ENCODE measurements at places on chromosomes 7 and 10.

- DNase-seq, result no peak
These were observed 325.9 kb upstream of the SEMA3D start for GRCh38 chr7:85512790-85513189.

- peak; percentile 77 for DNase-seq
These were observed 678.0 kb upstream of the KCND2 start for GRCh38 chr7:119594956-119595355.

DNA sequence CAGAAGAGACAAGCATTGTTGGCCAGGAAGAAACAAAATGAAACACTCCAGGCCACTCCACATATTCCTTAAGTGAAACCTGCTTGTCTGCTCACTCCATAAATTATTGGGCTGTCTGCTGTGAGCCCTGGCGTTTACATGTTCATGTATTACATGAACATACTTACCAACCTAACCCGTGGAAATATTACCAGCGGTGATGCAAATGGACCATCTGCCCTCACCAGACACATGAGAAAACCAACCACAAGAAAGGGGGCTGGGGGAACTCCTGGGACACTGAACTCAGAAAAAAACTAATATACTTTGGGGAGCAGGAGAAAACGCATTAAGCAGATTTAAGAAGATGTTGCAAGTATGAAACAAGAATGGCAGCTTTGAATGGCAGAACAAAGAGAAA, 731.2 kb upstream of the IGFBP3 start:
- DNase-seq, result no peak

DNA sequence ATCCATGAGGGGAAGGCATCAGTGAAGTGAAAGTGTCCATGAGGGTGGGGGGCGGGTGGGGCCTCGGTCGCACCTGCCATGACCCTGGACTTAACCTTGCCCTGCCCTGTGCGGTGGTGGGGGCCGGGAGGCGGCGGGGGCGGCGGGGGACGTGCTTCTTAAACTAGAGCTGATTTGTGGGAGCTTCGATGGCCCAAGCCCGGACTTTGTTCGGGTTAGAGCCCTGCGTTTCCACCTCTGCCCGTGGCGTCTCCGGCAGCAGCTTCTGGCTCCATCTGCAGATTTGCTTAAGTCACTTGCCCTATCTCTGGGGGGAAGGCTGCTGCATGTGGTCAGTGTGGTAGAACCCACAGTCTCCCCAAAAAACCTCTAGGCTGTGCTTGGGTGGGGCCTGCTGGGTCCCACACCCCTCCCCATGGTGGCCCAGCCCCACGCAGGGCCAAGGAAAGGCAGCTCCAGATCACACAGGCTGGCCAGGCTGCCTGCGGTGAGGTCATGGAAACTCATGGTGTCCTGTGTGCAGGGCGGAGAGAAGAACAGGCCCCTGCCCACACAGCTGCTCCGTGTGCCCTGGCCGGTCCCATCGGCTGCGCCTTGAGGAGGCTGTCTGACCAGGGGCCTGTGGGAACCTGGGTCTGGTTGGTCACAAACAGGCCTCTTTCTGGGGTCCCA, 93.2 kb downstream of the INPP5A start:
- no peak for DNase-seq

DNA sequence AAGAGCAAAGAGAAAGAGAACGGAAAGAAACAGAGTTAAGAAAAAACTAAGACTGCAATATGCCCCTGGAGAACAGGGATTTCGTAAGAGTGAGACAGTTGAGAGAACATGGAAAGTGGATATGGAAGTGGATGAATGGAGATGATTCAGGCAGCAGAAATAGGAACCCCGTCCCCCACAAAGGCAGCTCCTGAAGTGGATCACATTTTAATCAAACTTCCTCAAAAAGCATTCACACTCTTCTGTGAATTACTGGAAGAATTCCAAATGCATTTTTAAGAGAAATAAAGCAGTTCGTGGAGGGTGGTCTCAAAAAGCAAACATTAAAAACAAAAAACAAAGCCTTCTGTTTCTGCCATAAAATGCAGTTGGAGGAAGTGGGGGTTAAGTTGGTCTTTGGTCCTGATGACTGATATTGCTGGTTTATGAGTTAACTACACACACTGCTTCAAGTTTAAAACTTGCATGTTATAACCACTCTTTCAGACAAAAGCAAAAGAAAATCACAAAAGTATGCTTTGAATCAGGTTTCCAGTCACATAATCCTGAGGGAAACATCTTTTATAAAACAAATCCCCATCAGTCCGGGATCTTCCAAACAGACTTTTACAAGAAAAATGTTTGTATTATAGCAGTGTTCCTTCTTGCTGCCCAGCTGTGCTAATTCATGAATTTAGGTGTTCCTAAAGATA, 214.3 kb downstream of the FANK1 start:
- no peak for DNase-seq

DNA sequence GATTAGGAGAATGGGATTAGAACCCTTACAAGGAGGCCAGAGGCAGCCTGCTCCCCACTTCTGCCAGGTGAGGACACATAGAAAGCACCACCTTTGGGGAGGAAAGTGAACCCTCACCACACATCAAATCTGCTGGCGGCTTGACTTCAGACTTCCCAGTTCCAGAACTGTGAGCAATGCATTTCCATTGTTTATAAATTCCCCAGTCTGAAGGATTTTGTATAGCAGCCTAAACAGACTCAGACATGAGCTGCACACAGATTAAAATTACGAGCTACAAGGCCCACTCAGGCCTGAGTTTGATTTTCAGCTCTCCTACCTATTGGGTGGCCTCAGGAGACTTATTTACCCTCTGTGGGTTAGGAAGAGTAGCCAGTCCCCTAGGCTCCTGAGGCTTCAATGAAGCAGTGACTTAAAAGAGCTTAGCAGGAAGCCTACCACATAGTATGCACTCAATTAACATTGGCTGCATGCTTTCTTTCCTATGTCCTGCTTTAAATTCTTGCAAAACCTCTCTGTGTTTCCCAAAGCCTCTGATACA, 350.7 kb upstream of the ZMIZ1 start:
- DNase-seq, result no peak

GRCh38 chr10:13051126-13051694, 48.8 kb upstream of the OPTN start:
- no peak for DNase-seq

- no peak for DNase-seq
These were observed 373.0 kb downstream of the RPS24 start for GRCh38 chr10:78406648-78407008.

- no peak for DNase-seq
These were observed 261.4 kb downstream of the GRID1 start for GRCh38 chr10:86105181-86105580.

- DNase-seq, result no peak
These were observed 143.8 kb downstream of the KCNMA1 start for GRCh38 chr10:77493851-77494261.

DNA sequence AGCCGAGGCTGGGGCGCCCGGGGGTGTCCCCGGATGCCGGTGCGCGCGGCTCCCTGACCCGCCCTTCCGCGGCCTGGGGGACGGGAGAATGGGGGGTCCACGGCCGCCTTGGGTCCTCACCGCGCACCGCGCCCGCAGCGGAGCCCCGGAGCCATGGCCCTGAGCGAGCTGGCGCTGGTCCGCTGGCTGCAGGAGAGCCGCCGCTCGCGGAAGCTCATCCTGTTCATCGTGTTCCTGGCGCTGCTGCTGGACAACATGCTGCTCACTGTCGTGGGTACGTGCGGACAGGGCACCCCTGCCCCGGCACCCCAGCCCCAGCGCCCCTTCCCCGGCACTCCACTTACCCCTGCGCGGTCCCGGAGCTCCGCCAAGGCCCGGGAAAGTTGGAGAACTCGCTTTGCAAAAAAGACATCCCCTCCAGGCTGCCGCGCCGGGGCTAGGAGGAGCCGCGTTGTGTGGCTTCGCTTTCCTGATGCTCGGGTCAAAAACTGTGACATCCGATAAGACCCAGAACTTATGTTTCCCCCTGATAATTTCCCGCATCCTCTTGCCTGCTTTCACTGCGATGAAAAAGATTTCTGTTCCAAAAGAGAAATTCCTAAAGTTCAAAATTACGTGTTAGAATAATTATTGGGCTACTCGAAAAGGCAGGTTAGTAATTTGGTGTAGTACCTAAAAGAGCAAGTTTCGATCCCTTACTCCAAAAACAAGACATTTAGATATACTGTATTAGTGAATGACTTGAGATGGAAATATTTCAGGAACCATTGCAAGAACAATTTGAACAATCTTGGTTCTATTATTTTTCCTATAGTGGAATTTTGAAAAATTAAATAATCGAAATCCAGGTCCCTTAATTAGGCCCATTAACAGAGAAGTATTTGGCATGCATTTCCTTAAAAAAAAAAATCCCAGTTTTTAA, 888 bp downstream of the SLC18A2 start:
- peak; percentile 58 for DNase-seq

GRCh38 chr7:157006829-157007469, 3.5 kb downstream of the MNX1 start:
- DNase-seq, result no peak

GRCh38 chr10:80289451-80290287, at the start of gene MAT1A:
Gene MAT1A, minus strand, starts transcription at chr10:80289658. Its CDS starts 235 bp downstream, at chr10:80289423.
- peak; percentile 57 for DNase-seq

DNA sequence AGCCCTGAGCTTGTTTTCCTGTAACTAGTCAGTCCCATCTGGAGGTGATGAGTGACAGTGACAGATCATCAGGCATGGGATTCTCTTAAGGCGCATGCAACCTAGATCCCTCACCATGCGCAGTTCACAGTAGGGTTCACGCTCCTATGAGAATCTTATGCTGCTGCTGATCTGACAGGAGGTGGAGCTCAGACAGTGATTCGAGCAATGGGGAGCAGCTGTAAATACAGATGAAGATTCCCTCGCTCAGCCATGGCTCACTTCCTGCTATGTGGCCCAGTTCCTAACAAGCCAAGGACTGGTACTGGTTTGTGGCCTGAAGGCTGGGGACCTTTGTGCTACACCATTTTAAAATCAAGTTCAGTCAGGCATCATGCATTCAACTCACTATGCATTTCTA, 221.7 kb downstream of the KIAA1217 start:
- DNase-seq, result no peak

- no peak for DNase-seq
These were observed 93.1 kb downstream of the RNF32 start for GRCh38 chr7:156733638-156734037.

DNA sequence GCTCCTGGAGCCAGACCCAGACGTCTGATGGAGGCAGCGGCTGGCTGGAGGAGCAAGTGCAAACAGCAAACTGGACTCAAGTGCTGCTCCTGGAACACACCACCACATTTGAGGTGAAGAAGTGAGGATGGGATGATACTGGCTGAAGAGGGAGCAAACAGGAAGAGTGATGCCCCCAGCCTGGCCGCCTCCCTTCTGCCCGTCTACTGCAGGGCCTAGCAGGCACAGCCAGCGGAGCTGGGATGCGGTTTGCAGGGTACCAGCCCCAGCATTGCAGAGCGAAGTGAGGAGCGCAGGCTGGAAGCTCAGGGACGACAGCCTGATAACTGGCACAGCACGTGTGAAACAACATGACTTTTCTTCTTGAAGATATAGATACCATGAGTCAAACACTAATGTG, 111.8 kb upstream of the ZNF32 start:
- no peak for DNase-seq

DNA sequence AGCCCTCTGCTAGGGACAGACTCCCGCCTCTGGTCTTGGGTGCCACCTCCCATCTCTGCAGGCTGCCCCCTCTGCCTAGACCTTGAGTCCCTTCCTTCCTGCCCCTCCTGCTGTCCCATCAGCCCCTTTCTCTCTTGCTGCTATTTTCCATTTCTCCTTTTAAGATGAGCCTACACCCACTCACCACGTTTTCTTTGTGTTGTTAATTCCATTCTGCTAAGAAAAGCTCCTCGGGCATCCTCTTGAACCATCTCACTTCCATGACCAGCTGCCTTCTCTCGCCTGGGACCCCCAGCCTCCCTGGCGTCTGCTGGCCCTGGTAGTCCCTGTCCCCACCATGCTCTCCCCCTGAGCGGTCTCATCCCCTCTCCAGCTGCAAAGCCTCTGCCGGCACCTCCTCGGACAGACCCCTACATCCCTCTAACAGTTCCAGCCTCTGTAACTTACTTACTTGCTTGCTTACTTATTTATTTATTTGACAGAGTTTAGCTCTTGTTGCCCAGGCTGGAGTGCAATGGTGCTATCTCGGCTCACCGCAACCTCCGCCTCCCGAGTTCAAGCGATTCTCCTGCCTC, 95.8 kb upstream of the SH2B2 start:
- no peak for DNase-seq

- DNase-seq, result no peak
These were observed 74.1 kb downstream of the VWA2 start for GRCh38 chr10:114313139-114313538.

GRCh38 chr10:74901301-74901700, 74.9 kb downstream of the KAT6B start:
- peak; percentile 44 for DNase-seq

DNA sequence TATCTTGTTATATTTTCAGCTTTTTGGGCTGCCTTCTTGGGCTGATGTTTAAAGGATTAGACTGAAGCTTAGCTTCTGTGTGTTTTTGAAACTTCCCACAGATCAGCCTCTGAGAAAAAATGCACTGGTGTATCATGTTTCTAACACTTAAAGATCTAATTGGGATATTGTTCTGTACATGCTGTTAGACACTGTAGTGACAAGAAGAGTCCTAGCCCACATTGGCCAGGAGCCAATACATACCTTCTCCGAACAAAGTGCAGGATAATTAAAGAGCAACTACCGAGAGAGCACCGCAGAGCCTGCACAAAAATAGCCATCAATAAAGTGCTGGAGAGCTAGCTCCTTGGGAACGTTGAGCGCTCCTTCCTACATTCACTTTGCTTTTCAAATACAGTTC, 289.4 kb upstream of the SP8 start:
- DNase-seq, result peak; percentile 94

DNA sequence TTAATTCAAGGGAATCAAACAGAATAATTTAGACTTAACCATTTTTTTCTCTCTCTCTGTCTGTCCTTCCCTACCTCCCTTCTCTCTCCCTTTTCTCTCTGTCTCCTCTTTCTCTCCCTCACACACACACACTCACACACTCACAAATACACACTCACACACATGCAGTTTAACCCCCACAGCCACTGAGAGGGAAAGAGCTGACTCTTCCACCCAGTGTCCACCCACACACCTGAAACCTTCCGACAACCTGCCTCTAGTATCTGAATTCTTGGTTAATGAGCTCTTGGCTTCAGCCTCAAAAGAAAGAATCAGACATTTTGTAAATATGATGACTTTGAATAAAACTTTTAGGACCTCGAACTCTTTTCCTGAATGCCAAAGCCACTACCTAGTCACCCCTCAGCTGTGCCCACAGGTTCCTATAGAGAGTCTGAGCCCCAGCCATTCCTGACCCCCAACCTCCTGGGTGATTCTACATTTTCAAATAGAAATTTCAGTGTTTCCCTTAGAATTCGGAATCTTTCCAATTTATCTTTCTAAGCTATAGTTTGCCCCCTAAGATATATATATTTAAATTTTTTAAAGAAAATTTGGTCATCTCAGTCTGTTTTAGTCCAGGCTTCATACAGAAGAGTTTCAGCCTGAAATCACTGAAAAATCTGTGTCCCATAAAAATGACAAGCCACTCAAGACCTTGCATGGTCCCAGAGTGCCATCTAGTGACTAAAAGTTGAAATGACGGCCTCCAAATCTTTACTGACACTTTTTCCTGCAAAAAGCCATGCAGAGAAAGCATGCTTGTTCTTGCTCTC, 202.8 kb downstream of the IPMK start:
- DNase-seq, result peak; percentile 23

GRCh38 chr10:116197946-116198675, 74.9 kb downstream of the GFRA1 start:
- no peak for DNase-seq

Data from NCI-H146 (cell line).